ENCODE measurements at places on chromosomes 6 and 20.

DNA sequence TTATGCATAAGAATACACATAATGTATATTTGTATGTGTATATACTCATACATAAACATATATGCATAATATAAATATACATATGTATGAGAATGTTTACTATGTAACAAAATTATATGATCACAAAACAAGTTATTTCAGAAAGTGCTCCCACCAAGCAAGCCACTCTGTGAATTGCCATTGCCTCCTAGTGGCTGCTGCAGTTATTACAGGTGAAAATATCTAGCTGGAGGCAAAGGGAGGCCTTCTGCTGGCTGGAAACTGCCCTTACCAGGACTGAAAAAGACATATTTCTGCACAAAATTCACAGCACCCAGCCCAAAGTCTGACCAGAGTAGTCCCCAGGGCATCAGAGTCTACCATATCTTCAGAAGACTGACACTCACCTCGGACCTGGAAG is 14.4 kb upstream of the ADAM33 start:
- no peak for DNase-seq

DNA sequence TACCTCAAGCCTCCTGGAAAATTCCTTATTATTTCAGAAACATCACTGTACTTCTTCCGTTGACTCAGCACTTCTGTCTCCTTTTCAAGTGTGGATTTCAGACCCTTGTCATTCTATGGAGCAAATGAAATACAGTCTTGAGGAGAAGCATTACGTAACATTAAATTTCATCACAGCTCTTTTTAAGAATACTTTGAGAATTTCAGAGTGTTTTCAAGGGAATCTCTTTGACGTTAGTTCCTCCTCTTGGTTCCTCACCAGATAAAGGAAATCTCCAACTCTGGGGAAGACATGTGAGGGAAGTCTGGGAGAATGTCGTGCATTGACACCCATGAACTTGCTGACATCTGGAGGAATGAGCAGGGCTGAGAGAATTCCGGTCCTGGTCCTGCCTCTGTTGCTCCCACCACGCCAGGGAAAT is 32.3 kb downstream of the UST start:
- DNase-seq, result no peak

DNA sequence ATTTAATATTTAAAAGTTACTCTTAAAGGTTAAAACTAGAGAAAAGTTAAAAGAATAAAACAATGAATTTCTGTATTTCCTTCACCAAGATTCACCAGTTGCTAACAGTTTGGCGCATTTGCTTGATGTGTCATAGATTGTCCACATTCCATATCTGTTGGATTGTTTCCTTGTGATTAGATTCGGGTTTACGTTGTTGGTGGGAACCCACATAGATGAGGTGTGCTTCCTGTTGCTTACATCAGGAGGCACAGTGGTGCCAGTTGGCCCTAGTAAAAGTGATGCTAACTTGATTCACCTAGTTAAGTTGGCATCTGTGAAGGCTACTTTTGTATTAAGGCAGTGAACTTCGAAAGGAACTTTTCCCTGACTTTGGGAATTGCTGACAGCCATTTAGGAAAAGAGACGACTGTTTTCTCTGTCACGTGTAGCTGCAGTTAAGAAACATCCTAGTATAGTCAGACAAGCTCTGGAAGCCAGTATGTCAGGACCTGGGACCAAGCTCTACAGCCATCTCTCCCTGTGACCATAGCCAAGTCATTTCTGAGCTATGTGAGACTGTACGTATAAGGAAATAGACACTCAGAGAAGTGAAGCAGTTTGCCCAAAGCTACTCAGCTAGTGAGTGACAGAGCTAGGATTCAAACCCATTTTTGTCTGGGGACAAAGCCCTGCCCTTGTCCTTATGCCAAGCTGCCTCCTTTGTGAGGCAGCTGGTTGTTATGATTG is 49.0 kb downstream of the PPARD start:
- no peak for DNase-seq

- DNase-seq, result no peak
Observed at GRCh38 chr6:136148051-136148450, 102.1 kb downstream of the MTFR2 start.

- DNase-seq, result no peak
Observed at GRCh38 chr6:119132261-119132981, 54.0 kb upstream of the FAM184A start.

- no peak for DNase-seq
Observed at GRCh38 chr6:165092881-165093595, 216.4 kb downstream of the C6orf118 start.

- DNase-seq, result no peak
Observed at GRCh38 chr6:16414205-16414604, 175.8 kb downstream of the GMPR start.

DNA sequence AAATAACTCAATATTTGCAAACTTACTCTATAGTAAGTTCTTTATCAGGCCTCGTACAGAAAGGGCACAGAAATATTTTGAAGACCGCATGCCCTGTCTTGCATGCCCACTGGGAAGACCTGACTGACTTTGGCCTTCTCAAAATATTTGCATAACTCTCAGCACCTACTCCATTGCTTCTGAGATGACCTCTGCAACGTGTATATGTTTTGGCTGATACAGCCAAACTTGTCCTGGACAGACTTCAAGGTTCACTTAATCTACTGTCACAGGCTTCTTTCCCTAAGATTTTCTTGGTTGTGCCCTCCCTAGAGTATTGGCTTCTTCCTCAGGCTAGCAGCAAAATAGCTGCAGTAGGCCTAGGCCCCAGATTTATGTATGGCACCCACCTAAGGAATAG is 21.5 kb upstream of the SERINC3 start:
- no peak for DNase-seq

- no peak for DNase-seq
Observed at GRCh38 chr6:2396846-2397630, 151.6 kb upstream of the GMDS start.

- no peak for DNase-seq
Observed at GRCh38 chr6:138948546-138949179, 39.4 kb downstream of the REPS1 start.

DNA sequence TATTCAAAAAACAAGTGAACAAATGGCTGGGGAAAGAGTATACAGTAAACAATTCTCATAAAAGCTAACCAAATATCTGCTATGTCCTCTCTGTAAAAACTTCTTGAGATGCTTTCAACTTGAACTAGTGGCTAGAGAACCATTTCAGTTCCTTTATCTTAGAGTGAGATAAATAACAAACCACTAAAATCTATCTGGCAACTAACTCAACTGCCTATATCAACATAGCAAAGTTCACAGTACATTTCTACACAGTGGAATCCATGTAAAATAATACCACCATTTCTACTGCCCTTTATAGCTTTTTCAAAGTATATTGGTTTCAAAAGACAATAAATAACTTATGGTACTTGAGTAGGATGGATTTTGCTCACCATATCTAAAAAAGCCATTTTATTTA is 95.1 kb downstream of the MMS22L start:
- no peak for DNase-seq

GRCh38 chr6:39254999-39255535 is 25.8 kb upstream of the KCNK5 start:
- no peak for DNase-seq

GRCh38 chr6:46476301-46476700 is 14.9 kb downstream of the RCAN2 start:
- DNase-seq, result no peak

DNA sequence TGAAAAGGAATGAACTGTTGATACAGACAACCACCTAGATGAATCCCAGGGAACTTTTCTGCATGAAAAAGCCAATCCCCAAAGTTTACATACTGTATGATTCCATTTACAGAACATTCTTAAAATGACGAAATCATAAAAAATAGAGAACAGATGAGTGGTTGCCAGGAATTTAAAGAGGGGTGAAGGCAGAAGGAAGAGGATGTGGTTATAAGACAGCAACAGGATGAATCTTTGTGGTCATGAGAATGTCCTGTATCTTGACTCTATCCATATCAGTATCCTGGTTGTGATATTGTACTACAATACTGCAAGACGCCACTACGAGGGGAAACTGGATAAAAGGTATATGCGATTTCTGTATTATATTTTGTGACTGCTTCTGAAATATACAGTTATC is 70.1 kb upstream of the EMILIN3 start:
- no peak for DNase-seq

GRCh38 chr6:52693773-52694172 is 22.9 kb downstream of the TMEM14A start:
- no peak for DNase-seq

GRCh38 chr20:33894798-33895197 is 83.7 kb downstream of the CHMP4B start:
- peak; percentile 0 for DNase-seq

GRCh38 chr6:20630136-20630535 is 95.9 kb downstream of the CDKAL1 start:
- DNase-seq, result no peak

DNA sequence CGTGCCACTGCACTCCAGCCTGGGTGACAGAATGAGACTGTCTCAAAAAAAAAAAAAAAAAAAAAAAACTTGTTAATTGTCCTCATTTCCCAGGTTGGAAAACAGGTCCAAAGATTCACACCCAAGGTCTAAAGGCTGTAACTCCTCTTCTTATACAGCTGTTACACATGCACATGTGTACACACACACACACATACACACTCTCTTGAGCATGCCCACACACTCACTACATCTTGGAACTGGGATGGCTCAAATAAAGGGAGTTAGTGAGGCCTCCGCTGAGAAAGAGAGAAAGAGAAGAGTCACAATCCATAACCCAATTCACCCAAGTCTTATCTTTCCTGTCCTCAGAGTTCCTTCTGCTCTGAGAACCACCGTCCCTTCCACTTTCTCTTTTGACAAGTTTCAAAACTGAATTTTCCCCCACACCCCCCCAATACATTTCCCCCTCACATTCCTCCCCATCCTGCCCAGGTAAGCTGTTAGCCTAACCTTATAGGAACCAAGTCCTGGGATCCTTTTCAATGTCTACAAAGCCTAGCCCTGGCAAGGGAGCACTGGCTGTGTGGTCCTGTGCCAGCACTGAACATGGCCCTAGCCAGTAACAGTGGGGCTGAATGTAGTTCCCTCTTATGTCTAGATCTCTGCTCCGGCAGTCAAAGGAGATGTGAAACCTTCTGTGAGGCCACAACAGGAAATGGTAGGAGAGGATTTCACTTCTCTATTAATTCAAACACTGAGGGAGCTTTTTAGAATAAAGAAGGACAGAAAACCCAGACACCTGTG is 3.2 kb upstream of the HLA-DMB start:
- DNase-seq, result no peak

- no peak for DNase-seq
Observed at GRCh38 chr6:71979911-71980310, 93.6 kb downstream of the RIMS1 start.

- DNase-seq, result no peak
Observed at GRCh38 chr20:51426718-51427650, 115.5 kb downstream of the NFATC2 start.

GRCh38 chr6:20365456-20365855 is 36.2 kb upstream of the E2F3 start:
- no peak for DNase-seq

DNA sequence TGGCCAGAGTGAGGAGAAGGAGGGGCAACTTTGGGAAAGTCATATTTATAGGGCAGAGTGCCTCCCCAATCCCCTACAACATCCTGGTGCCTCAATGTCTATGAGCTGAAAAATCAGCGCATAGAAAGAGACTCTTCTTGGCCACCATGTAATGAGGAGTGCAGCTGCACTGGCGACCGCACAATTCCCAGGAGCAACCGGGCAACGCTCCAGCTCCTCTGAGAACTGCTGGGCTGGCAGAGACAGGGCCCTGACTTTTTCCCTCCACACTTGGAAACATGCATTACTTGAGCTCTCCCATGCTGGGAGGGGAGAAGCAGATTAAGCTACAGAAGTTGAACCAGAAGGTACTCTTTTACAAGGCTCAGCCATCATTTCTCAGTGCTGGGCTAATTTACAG is 31.4 kb upstream of the MARCKS start:
- DNase-seq, result peak; percentile 87

DNA sequence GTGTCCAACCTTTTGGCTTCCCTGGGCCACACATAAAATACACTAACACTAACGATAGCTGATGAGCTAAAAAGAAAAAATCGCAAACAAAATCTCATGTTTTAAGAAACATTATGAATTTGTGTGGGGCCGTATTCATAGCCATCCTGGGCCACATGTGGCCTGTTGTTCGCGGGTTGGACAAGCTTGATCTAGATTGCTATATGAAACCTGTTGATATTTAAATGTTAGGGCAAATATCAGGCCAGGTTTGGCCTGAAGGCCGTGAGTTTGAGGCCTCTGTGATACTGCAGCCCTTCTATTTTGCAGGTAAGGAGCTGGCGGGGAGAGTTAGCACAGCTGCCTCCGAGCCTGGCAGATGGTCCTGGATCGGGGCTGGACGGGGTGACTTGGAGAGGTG is 99.0 kb downstream of the CEBPB start:
- DNase-seq, result no peak

DNA sequence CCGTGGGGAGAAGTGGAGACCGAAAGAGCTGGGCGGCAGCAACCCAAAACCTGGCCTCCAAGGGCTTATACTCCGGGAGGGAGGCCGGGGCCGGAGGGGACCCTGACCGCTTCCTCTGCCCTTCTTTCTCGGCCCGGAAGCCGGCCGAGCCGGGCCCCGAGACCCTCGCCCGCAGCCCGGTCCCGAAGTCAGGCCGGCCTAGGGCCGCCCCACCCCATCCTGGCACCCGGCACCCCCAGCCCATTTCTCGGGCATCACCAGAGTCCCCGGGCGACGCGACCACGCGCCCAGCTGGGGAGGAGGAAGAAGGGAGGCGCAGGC is 572 bp upstream of the ZDHHC14 start:
- DNase-seq, result peak; percentile 80

DNA sequence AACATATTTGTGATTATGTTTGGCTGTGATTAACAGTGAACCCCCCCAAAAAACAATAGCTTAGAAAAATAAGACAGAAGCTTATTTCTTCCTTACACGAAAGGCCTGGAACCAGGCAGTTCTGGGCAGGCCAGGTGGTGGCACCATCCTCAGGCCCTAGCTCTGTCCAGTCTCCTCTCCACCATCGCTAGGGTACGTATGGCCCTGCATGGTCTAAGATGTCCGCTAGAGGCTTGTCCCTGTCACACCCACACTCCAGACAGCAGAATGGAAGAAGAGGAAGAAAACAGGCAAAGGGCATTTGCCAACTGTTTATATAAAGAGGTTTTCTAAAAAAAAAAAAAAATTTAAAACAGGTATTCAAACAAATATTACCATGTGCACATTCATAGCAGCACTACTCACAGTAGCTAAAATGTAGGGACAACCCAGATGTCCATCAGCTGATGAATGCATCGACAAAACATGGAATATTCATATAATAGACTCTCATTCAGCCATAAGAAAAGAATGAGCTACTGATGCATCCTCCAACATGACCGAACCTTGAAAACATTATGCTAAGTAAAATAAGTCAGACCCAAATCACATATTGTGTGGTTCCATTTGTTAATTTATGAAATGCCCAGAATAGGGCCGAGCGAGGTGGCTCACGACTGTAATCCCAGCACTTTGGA is 6.7 kb downstream of the TGM3 start:
- DNase-seq, result peak; percentile 42

DNA sequence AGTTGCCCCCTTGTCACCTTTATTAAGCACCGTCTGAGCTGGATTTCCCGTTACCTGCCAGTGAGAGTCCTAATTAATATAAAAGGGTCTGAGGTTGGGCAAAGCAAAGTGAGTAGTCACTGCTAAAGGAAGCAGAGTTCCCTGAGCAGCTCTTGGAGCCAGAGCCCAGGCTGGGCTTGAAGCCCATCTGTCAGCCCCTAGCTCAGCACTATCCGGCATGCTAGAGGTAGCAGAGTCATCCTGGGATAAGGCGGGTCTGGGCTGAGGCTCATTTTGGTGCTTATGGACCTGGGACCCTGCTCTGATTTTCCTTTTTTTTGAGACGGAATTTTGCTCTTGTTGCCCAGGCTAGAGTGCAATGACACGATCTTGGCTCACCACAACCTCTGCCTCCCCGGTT is 46.2 kb downstream of the ADNP start:
- peak; percentile 26 for DNase-seq

GRCh38 chr6:34745277-34746103 is 11.8 kb upstream of the SNRPC start:
- no peak for DNase-seq

Measured in posterior vena cava (tissue), 2 donors.